ENCODE measurements at places on chromosomes 1 and 21. TPM values are rescaled to one million over a fixed set of nuclear protein-coding genes. Genes with fewer than 3 reads are reported as not detected.

DNA sequence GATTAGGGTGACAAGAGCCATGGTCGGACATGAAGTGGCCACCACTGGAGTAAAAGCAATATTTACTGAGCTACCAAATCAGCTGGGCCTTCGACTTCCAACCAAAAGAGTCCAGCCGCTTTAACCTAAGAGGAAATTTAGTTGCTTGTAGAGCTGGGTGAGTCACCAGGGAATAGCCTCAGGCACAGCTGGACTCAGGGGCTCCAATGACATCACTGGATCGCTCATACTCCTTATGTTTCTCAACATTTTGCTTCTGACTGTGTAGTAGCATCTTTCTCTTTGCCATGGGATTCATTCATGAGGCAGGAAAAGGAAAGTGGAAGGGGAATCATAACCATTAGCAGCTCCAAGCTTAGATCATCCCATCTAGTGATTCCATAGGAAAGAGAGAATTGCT is 664.4 kb downstream of the MATN1 start:
- DNase-seq = no peak

DNA sequence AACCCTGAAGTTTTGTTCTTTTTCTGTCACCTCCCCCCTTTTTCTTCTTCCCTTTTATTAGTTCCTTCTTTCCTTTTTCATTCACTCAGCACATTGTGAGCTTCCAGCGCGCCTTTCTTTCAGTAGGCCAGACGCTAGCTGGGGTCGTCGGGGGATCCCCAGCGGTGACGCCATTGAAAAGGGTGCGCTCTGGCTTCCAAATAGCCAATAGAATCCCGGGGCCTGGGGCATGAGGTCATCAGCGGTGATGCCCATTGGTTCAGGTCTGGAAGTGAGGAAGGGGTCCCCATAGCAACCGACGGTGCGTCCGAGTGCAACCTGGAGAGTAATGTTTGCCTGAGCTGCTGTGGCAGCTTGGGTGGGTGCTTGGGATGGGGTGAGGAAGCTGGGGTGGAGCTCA is 6.9 kb upstream of the EFNA3 start:
- DNase-seq = no peak

DNA sequence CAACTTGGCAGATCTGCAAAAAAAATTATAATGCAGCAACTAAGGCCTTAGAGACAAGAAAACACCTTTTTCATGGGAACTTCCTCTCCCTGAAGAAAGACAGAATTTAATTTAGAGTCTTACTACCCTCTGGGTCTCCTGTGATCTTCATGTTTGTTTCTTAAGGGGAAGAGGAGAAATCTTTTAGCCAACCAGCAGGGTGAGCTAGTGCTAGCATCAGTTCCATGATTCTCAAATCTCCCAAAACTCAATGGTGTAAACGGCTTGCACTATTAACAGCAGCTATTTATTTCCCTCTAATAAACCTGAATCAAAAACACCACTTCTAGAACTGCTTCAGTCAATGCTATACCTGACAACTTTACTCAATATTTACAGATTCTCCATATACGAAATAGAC is 3.8 kb downstream of the ZNF644 start:
- no peak for DNase-seq

AKR7A3 gene
- total RNA-seq = 1.3 TPM

DNA sequence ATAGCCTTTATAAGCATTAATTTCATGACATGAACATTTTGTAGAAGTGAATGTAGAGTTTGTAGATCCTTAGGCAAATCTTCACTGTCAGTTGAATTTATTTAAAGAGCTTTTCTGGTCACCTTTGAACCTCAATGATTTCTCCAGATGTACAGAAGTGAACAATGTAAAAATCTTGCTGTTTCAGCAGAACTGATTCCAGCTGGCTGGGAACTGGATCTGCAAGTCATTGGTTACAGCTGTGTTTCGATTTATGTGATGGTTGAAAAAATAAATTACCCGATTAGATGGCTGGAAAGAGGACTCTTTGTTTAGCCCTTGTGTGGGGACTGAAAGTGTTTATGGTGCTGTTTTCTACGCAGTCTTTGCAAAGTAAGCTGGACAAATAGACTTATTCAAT is 849.8 kb downstream of the USP25 start:
- peak; percentile 93 for DNase-seq

LRRC71 gene
- not detected for total RNA-seq

DNA sequence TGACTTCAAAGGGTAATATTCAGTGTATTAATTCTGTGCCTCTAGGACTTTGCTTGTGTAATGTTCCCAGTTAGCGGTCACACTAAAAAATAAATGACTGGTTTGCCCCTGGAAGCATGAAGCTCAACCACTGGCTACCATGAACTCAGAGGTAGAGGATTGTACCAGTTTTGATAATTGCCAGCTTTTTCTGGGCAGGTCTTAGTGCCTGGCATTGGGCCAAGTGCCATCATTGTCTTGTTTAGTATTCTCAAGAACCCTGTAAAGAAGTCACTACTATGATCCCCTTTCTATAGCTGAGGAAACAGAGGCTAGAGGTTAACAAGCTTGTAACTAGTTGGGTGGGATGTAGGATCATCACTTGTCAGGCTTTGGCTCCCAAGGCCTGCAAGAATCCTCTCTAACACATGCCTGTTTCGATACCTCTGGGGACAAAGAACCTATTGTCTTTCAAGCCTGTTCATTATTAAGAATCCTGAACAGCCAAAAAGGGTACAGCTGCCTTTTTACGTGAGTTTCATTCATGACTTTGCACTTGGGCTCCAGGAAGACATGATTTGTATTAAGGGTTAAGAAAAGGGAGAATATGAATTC is 121.9 kb upstream of the JUN start:
- DNase-seq = no peak

C1QB gene
- total RNA-seq = 18.5 TPM

ALX3 gene
- total RNA-seq = not detected

DNA sequence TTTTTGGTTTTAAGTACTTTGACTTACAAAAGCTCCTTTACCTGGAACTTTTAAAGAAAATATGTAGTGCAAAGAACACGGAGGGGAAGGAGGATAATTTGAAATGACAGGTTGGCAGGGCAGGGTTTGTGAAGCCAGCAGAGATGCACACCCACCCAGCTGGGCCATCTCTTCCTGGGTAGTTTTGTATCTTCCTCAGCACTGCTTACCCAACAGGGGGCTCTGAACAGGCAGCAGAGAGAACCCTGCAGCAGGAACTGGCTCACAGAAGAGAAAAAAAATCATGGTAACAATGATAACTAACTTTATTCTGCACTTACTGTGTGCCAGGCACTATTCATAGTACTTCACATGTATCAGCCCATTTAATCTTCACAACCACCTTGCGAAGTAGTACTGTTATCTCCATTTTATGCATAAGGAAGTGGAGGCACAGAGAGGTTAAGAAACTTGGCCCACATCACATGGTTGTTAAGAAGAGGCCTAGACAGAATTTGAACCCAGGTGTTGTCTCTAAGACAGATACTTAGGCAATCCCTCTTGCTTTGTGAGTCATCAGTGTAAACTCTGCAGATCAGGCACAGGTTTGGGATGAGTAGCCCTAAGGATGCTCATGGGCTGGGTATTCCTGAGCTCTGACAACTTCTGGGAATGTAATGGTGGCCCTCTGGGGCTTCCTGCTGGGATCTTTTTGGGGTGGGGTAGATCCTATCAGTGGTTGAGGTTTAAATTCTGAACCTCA is 60.8 kb downstream of the ELK4 start:
- no peak for DNase-seq

AMY1B gene
- not detected for total RNA-seq

WNT4 gene
- 7.7 TPM for total RNA-seq

DNA sequence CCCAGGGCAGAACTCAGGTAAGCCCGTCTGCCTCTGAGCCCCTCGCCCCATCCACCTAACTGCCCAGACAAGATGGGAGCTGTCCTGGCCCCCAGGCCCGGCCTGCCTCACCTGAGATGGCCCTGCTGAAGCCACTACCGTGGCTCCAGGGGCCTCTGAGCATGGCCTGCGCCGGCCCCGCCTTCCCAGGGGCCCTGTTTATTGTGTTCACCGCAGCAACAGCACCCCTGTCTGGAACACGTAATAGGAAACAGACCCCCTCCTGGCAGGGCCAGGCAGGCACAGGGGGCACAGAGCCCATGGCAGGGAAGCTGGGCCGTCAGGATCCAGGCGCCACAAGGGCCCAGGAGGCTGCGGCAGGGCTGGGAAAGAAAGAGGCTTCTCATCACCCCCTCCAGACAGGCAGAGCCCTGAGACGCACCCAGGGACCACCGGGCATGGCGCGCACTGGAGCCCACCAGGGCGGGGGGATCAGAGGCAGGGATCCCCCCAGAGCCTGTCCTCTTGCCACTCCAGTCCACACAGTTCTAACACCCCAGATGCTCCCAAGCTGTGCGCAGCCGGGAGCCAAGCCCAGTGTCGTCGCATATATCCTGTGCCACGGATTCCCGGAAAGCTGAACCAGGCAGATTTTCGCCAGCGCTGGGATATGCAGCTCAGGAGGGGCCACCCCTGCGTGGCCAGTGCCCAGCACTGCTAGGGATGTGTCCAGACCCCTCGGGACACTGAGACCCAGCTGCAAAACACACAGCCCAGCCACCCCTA is 62.6 kb downstream of the ARHGEF16 start:
- no peak for DNase-seq

TTLL7 gene
- total RNA-seq = 44.2 TPM

GRCh38 chr1:54474310-54475251 is 68.4 kb upstream of the SSBP3 start:
- peak; percentile 75 for DNase-seq

SPAG17 gene
- 1.1 TPM for total RNA-seq

- DNase-seq = no peak
These were observed 302.0 kb downstream of the VAV3 start for GRCh38 chr1:107662971-107663370.

DNA sequence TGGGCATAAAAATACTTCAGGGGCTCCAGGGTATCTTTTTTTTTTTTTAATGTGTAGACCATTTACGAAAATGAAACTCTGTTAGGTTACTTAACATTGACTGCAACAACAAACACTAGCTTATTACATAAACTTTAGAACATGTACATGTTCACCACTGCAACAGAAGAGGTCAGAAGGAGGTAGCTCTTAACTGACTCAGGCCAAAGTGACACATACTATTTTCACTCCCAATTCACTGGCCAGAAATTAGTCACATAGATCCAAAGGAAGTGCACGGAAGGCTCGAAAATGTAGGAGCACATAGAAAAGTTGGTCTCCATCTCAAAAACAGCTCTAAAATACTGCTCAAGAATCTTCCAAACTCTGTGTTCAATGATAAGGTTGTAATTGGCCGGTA is 107.2 kb downstream of the AKT3 start:
- no peak for DNase-seq

DNA sequence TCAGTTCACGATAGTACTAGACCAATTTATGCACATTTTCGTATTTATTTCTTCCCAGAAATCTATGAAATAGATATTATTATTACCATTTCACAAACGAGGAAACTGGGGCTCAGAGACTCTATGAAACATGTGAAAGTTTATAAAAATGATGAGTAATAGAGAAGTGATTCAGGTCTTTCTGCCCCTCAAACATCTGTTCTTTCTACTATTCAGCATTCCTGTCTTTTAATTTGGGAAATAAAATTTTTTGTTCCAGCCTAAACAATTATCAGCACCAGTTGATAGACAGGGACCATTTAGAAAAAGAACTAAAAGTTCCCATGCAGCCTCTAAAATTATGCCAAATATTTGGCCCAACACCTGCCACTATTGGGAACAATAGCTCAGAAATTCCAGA is 585.1 kb downstream of the PTPRC start:
- DNase-seq = no peak

GRCh38 chr1:215064327-215064726 is 18.2 kb upstream of the KCNK2 start:
- DNase-seq = no peak

- DNase-seq = peak; percentile 88
These were observed 37.5 kb upstream of the LAPTM5 start for GRCh38 chr1:30795026-30795425.

- peak; percentile 77 for DNase-seq
These were observed at the start of gene TFF3 for GRCh38 chr21:42315296-42315891. Gene TFF3, minus strand, starts transcription at chr21:42315409. Its CDS starts 35 bp downstream, at chr21:42315374.

DNA sequence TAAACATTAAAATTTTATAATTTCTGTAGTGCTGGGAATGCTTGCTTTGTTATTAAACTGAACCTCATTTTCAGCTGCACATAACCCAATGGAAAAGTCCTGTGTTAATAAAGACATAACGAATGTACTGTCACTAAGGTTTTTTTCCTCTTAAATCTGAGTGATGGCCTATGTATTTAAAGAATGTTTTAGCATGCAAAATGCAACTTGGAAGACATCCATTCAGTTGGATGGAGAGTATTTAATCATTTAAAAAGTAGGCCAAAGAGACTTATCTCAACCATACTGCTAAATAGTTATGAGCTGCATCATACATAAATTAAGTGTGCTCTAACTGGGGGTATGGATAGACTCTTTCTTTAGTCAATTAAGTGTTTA is 48.5 kb downstream of the RWDD3 start:
- no peak for DNase-seq

DNA sequence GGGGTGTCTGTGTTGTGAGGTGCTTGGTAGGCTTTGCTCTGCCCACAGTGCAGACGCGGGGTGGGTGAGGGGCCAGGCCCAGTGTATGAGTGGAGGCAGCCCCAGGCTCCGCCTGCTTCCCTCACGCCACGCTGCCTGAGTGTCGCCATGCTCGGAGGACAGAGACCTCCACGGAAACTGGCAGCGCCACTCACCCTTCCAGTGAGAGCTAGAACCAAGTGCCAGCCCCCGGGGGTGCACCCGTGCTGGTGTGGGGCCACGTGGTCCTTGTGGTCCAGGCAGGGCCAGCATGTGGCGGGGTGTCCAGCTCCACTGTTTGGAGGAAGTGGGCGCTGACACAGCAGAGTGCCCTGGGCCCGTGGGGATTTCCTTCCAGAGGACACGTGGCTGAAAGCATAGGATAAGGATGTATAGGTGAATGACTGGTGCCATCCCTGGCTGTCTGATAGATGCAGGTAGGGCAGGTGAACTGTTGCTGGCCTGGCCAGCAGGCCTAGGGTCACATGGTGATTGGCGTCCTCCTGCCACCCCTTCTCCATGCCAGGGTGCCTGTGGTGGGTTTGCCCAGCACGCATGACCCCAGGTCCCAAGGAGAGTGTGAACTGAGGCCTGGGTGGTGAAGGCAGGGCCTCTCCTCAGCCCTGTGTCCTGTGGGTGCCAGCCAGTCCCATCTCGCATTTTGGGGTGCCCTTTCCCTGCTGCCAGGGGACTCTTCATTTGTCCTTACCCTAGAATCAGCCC is 3.8 kb downstream of the LRRC3 start:
- DNase-seq = no peak

DNA sequence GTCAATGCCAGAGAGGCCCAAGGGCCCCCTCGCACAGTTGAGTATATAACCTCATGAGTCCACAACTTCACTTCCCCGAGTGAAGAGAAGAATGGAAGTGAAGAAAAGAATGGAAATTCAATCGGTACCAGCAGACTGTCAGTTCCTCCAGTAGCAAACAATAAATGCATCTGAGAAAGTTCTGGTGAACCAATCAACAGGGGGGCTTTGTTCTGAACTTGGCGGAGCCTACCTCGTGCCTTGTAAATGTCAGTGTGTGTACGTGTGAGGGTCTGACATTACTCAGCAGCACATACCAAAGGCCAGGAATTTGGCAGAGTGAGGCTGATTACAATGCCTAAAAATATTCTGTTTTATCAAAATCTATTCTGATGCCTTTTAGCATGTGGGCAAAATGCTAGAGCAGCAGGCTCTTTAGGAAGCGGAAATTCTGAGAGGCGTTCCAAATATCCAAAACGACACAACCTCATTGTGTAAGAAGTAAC is 238.5 kb downstream of the LTN1 start:
- peak; percentile 38 for DNase-seq

GRCh38 chr1:198775606-198776005 is 136.8 kb downstream of the PTPRC start:
- peak; percentile 3 for DNase-seq
